ENCODE measurements at places on chromosomes 16 and 17.
A peak's percentile ranks its signal among the peaks of the same experiment; 100 is the strongest.

DNA sequence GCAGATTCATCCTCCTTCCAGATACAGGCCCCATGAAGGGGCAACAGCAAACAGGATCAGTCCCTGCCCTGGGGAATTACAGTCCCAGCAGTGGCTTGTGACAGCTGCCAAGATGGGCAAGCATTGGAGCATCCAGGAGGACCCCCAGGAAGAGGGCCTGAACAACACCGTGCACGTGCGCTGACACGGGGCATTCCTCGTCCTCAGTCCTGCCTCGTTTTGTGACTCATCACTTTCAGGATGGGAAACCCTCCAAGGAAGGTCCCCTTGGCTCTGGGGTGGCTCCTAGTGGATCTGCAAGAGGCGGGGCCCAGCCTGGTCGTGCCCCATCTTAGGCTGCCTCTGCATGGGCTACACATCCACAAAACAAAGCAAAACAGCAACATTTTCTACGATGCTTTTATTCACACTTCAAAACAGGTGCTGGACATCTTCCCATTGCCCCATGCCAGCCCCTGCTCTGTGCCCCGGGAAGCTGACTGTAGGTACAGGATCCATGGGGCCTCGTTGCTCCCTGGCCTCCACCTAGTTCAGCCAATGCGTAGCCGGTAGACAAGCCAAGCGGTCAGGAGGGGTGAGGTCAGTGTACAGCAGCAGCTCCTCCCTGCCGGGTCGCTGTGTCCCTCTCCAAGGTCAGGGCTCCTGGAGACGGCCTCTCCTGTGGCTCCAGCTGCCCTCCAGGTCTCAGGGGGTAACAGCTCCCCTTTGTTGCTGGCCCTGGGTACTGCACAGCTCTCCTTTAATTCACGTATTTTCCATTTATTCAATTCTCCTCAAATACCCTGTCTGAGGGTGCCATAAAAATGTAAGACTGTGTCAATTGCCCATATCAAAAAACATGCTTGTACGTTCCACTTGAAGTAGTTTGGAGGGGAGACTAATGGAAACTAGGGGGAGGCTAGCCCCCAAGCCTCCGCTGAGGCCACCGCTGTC, 32.2 kb downstream of the ACTG1 start:
- H3K4me3 ChIP-seq, result no peak overlapping the region
- H3K36me3 ChIP-seq, result no peaks in the 10 kb centered on the region
- no peak for DNase-seq

- H3K36me3 ChIP-seq, result no peaks in the 10 kb centered on the region
- H3K4me3 ChIP-seq, result no peak overlapping the region
- no peak for DNase-seq
- peaks cover 5% of the 10 kb centered on the region for H3K4me1 ChIP-seq
These were observed 81.5 kb downstream of the NXN start for GRCh38 chr17:897970-898619.

DNA sequence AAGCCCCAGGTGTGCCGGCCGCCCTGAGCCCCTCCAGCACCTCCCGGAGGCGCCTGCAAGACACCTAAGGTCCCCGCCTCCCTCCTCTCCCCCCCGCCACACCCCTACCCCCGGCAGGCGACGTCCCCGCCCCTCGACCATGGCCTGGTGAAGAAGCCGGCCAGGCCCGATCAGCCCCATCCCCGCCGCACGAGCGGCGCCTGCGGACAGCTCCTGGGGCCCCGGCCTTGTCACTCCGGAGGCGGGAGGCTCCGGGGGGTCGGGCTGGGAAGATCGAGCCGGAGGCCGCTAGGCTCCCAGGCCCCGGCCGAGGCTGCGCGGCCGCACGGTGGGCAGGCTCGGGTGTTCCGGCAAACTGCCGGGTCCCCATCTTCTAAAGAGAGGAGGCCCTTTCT, 405 bp upstream of the ACE start:
- DNase-seq, result peak; percentile 77
- no peak overlapping the region for H3K27ac ChIP-seq
- H3K36me3 ChIP-seq, result no peaks in the 10 kb centered on the region
- H3K4me1 ChIP-seq, result peaks cover 22% of the 10 kb centered on the region
- no peaks in the 10 kb centered on the region for H3K27me3 ChIP-seq

DNA sequence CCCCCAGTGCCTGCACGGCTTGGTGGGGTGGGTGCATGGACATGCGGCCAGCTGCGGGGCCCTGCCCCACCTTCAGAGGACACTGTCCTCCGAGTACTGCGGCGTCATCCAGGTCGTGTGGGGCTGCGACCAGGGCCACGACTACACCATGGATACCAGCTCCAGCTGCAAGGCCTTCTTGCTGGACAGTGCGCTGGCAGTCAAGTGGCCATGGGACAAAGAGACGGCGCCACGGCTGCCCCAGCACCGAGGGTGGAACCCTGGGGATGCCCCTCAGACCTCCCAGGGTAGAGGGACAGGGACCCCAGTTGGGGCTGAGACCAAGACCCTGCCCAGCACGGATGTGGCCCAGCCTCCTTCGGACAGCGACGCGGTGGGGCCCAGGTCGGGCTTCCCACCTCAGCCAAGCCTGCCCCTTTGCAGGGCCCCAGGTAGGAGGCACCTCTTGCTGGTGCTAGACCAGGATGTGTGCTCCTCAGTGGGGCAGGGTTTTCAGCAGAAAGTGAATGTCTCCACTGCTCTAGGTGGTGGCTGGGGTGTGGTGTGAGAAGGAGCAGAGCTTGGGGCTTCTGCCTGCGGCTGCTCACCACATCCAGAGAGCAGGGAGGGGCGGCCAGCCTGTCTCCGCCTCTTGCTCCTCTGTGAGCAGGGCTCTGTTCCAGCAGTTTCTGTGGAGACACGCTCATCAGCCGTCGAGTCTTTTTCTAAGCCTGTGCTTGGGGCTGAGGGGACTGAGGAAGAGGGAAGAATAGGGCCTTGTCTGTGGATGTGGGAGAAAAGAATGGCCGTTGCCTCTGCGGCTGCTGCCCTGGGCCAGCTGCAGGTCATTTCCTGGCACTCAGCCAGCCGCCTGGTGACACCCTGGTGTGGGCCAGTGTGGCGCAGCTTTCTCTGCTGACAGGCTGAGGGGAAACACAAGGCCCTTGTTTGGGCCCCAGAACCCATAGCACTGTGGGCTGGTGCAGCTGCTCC, 2.2 kb downstream of the ZNF276 start:
- H3K4me3 ChIP-seq, result no peak overlapping the region
- no peak for DNase-seq
- no peak overlapping the region for H3K27ac ChIP-seq

DNA sequence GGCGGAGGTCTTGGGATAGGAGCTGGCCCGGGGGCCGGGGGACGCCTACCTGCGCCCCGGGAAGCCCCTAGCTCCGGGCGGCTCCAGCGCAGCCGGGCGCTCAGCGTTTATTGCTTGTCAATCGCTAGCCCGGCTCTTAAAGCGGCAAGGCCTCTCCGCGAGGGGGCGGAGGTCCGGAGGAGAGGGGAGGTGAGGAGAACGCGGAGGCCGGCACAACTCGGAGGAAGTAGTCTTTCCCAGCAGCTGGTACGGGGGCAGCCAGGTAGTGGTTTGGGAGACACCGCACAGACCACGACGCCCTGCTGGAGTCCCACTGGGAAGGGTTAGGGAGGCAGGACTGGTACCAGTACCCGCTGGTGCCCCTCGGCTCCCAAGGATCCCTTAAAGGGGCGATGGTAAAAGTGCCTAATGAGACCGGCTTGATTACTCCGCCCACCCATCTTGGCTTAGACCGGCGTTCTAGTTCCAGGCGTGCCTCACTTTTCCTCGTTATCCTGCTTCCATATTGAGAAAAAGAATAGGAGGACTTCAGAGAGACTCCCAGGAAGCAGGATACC, at the start of gene MPP2:
TSS of gene MPP2 (minus strand) at position 112 of the 557 bp plus-strand sequence. CDS start 3,076 bp downstream, outside the sequence.
- H3K36me3 ChIP-seq, result no peaks in the 10 kb centered on the region
- peak; percentile 91 for DNase-seq
- H3K4me1 ChIP-seq, result peaks cover 22% of the 10 kb centered on the region
- no peak within 1 kb of the TSS for H3K27ac ChIP-seq
- H3K4me3 ChIP-seq, result peak within 1 kb of the TSS; percentile 42

- no peaks in the 10 kb centered on the region for H3K4me1 ChIP-seq
- DNase-seq, result no peak
- H3K27ac ChIP-seq, result no peak overlapping the region
- H3K4me3 ChIP-seq, result no peak overlapping the region
These were observed 44.0 kb downstream of the NSRP1 start for GRCh38 chr17:30160419-30161172.

GRCh38 chr17:63096426-63096825, 130.4 kb downstream of the TANC2 start:
- no peaks in the 10 kb centered on the region for H3K4me1 ChIP-seq
- no peak for DNase-seq
- H3K27me3 ChIP-seq, result no peaks in the 10 kb centered on the region
- H3K36me3 ChIP-seq, result no peaks in the 10 kb centered on the region

DNA sequence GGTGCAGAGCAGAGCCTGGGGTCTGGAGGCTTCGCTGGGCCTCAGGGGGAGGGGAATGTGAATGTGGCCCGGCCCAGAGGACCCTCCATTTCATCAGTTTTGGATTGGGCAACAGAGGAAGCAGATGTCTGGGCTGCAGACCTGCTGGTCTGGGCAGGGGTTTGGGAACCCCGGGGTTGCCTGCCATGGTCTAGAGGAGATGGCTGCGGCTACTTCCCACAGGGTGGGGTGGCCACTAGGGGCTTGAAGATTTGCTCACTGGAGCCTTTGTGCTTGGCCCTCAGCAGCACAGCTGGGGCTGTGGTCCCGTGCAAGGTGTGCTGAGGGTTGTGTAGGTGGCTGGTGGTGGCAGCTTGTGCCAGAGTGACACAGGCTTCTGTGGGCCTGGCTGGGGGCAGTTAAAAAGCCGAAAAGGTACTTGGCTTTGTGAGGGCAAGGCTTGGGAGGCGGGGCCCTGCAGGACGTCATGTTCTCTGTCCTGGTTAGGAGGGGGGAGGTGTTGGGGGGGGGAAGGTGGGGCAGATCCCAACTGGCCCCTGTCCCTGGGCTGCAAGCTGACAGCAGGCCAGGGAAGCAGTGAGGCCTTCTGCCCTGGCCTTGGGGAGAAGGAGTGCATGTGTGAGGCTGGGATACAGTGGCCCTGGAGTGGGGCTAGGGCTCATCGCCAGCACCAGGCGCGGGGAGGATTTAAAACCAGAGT, 98.0 kb downstream of the KPNA2 start:
- H3K4me1 ChIP-seq, result no peaks in the 10 kb centered on the region
- no peaks in the 10 kb centered on the region for H3K27me3 ChIP-seq
- no peak overlapping the region for H3K27ac ChIP-seq
- no peak for DNase-seq

DNA sequence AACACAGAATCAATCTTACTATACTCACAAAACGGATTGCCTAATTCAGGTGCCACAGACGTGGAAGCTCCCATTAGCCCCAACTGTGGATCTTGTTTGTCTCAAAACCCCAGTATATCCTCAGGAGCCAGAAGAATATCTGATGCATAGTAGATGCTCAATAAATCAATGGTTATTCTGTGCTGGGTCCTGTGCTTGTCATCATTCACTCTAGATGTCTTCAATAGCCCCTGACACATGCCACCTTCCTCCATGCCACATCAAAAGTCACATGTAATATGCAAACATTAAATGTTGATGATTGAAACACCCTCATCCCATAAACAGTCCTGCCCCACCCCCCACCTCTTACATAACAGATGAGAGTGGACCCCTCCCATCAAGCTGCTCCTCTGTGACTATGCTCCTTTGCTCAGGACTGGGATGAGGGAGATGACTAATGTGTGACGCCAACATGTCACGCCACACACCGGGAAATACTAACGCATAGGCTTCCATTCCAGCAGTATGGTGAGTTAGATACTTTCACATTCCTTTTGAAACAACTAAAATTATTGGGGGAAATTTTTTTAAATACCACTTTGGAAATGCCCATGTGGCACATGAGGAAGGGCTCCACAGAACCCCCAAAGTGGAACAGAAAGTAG, 267.6 kb upstream of the SDK2 start:
- H3K36me3 ChIP-seq, result no peaks in the 10 kb centered on the region
- H3K27ac ChIP-seq, result no peak overlapping the region
- peaks cover 13% of the 10 kb centered on the region for H3K27me3 ChIP-seq
- no peaks in the 10 kb centered on the region for H3K4me1 ChIP-seq
- H3K4me3 ChIP-seq, result no peak overlapping the region

- H3K36me3 ChIP-seq, result no peaks in the 10 kb centered on the region
- no peak overlapping the region for H3K27ac ChIP-seq
- H3K27me3 ChIP-seq, result no peaks in the 10 kb centered on the region
- H3K4me3 ChIP-seq, result no peak overlapping the region
These were observed 3.5 kb downstream of the CYB561 start for GRCh38 chr17:63442549-63443035.

GRCh38 chr17:68179236-68179925, 68.5 kb upstream of the AMZ2 start:
- no peak for DNase-seq
- no peaks in the 10 kb centered on the region for H3K36me3 ChIP-seq
- H3K27ac ChIP-seq, result no peak overlapping the region
- H3K4me1 ChIP-seq, result no peaks in the 10 kb centered on the region

DNA sequence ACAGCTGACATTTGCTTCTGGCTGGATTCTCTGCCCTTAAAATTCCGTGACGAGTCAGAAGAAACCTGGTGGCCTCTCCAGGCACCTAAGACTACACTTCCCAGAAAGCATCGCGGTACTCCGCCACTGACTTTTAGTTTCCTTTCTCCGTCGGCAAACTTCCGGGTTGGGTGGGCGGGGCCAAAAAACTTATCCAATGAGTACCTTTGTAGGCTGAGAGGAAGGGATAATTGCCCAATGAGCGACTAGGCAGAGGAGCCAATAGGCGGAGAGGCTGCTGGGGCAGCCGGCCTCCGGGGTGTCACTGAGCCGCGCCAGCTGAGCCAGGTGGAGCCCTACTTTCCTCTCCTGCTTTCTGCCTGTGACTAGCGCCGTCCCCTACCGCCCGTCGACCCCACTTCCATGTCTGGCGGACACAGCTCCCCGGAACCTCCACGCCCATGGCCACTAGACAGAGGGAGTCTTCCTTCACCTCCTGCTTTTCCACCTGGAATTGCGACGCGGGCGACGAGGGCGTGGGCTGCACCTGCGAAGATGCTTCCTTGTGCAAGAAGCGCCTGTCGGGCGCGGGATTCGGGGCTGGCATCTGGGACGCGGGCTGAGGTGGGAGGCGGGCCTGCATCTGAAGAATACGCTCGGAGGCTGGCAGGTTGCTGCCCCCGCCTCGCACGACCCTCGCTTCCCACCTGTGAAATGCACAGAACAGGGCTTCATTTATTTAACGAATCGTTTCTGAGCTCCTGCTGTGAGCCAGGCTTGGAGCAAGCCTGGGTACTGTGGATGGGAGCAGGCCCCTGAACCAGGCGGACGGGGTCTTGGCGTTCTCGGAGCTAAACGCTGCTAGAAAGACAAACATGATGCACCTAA, 16.5 kb upstream of the ARHGAP17 start:
- H3K27me3 ChIP-seq, result no peaks in the 10 kb centered on the region
- H3K4me3 ChIP-seq, result peak overlapping the region; percentile 94
- no peaks in the 10 kb centered on the region for H3K36me3 ChIP-seq
- DNase-seq, result peak; percentile 81
- peaks cover 6% of the 10 kb centered on the region for H3K4me1 ChIP-seq
- H3K27ac ChIP-seq, result no peak overlapping the region

GRCh38 chr17:34582185-34582900, 3.0 kb downstream of the TMEM132E start:
- H3K4me3 ChIP-seq, result no peak overlapping the region
- DNase-seq, result no peak
- peaks cover 4% of the 10 kb centered on the region for H3K36me3 ChIP-seq
- H3K4me1 ChIP-seq, result peaks cover 38% of the 10 kb centered on the region
- no peak overlapping the region for H3K27ac ChIP-seq

- no peaks in the 10 kb centered on the region for H3K36me3 ChIP-seq
These were observed 2228.4 kb downstream of the TP53TG3F start for GRCh38 chr16:35687781-35688180.

Data from H1 (cell line).